Skin of body (tissue), 3 donors: ENCODE measurements at places on chromosomes 2 and 18.

- peak; percentile 89 for DNase-seq
Observed at GRCh38 chr2:160910681-160911080, 249.5 kb upstream of the TANK start.

DNA sequence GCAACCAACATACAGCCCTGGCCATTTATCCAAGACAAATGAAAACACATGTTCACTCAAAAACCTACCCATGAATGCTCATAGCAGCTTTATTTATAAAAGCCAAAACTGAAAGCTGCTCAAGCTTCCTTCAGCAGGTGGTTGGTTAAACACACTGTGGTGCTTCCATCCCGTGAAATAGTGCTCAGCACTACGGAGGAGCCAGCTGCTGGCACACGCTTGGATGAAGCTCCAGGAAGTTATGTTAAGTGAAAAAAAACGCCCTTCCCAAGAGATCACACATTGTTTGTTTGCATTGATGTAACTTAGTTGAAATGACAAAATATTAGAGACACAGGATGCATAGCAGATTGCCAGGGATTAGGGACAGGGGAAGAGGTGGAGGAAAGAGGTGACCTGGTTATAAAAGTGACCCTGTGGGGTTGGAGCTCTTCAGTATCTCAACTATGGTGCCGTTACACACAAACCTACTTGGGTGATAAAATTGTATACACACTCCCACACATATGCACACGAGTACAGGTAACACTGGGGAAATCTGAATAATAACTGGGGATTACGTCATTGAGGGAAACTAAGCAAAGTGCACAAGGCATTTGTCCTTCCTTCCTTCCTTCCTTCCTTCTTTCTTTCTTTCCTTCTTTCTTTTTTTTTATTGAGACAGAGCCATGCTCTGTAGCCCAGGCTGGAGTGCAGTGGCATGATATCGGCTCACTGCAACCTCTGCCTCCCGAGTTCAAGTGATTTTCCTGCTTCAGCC lies 6.2 kb upstream of the ALPG start:
- DNase-seq, result no peak

DNA sequence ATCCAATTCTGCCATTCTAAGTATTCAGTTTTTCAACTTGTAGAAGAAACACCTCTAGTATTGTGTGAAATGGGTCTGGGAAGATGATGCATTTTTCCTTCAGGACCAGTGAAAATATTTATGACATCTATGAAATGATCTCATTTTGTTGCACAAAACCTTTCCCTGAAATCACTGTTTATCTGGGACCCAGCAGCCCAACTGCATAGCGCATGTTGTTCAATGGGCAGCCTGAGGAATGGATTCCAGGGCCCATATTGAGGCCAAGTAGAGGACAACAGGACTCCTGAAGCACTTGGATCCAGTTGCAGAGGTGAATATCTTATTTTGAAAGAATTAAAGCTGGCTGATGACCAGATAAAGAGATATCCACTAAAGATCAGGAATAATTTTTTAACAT lies 7.3 kb downstream of the RBMS1 start:
- DNase-seq, result no peak

DNA sequence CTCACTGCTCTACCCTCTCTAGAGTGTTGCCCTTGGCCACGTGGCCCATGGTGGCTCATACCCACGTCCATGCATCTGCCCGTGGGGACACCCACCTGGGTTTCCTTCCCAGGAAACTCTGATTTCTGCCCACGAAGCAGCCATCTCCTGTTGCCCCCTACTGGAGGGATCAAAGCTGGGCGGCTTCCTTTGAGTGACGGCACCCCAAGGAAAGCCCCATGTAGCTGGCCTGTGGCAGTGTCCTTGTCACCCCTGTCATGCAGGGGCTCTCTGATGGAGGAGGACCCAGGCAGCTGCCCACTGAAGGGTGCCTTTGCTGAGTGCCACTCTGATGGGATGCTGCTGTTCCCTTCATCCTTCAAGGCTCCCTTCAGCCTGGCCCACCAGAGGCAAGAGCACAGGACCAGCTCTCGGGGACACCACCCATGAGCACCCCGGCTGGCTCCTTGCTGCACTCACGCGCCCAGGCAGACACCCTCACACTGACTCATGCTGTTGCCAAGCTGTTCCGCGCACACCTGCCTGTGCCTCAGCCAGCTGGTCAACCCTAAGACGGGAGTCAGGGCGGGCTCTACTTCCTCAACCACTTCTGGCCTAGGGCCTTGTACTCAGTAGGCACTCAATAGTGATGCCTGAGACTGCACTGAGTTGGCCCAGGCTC lies 101.1 kb downstream of the CTIF start:
- no peak for DNase-seq

GRCh38 chr2:148614014-148614321 lies 30.6 kb upstream of the EPC2 start:
- no peak for DNase-seq

DNA sequence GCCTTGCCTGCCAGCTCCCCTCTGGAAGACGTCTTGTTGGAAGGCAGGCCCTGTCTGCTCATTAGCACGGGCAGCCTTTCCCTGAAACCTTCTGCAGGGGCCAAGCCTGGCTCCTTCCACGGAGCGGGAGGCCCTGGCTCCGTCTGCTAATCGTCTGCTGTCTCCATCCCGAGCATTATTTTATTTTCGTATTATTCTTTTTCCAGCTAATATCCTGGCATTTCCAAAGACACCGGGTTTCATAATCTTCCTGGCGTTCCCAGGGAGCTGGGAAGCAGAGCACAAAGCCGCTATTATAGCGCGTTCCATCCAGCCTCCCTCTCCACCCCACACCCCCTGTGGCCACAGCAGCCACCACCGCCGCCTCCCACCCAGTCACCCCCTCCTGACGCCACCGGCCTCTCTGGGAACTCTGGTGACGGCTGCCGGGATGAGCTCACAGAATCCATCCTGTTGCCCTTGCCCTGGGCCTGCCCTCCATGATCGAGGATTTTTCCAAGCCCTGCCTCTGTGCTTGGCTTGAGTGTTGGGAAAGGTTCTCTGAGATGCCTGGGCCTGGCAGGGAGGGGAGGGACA lies 125.5 kb downstream of the DYSF start:
- DNase-seq, result peak; percentile 47

- no peak for DNase-seq
Observed at GRCh38 chr2:83972128-83972527, 487.0 kb downstream of the SUCLG1 start.

- DNase-seq, result no peak
Observed at GRCh38 chr2:33212151-33212550, 264.3 kb upstream of the RASGRP3 start.

DNA sequence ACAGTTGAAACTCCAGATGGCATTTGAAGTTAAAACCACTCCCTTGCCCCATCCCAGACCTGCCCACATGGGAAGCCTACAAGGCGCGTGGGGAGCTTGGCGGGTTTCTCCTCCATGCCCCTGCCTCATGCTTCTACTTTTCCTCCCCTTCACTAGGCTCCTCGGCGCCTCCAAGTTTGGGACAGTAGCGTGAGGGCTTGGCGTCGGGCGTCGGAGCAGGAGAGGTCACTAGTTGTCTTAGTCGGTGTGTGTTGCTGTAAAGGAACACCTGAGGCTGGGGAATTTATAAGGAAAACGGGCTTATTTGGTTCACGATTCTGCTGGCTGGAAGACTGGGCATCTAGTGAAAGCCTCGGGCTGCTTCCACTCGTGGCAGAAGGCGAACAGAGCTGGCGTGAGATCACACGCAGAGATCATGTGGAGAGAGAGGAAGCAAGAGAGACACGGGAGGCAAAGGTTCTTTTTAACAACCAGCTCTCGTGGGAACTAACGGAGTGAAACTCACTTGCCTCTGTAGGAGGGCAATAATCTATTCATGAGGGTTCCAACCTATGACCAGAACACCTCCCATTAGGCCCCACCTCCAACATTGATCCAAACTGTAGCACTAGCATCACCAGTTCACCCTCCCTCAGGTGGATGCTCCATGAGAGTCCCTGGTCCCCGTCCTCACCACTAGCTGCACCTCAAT lies 25.3 kb downstream of the ITM2C start:
- DNase-seq, result no peak

DNA sequence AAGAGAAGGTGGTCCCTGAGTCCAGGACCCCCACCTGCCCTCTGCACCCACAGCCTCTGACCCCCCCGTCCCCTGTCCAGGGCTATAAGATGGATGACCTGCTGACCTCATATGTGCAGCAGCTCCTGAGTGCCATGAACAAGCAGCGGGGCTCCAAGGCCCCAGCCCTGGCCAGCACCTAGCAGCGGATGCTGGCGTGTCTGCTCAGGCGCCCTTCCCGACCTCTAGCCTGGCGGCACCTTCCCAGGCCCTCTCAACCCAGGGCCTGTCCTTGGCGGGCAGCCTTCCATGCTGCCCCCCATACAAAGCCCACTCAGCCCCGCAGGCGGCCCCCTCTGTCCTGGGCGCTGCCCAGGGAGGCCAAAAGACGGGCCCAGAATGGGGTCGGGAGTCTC lies 8.7 kb upstream of the GPR17 start:
- DNase-seq, result no peak
